H1 (cell line): ENCODE measurements at places on chromosomes 4 and X. TPM values are rescaled to one million over a fixed set of nuclear protein-coding genes. Genes with fewer than 3 reads are reported as not detected.

GRCh38 chr4:21450331-21450730 lies 498.2 kb downstream of the KCNIP4 start:
- no peak for DNase-seq

DNA sequence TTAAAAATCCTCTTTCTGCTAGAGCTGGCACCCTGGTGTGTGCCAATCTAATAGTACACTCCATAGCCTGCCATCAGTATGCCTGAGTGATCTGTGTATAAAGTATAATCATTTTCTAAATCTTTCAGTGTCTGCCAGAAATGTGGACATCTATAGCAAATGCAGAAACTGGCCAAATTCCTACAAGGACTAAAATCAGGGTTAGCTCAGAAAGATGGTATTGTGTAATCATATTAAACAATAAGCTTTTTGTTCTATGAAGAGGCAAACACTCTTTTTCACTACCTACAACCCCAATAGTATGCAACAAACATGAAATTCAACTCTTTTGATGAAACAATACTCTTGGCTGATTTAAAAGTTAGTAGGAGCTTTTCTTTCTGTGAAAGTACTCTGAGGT lies 7.7 kb upstream of the TXLNG start:
- DNase-seq = no peak

DNA sequence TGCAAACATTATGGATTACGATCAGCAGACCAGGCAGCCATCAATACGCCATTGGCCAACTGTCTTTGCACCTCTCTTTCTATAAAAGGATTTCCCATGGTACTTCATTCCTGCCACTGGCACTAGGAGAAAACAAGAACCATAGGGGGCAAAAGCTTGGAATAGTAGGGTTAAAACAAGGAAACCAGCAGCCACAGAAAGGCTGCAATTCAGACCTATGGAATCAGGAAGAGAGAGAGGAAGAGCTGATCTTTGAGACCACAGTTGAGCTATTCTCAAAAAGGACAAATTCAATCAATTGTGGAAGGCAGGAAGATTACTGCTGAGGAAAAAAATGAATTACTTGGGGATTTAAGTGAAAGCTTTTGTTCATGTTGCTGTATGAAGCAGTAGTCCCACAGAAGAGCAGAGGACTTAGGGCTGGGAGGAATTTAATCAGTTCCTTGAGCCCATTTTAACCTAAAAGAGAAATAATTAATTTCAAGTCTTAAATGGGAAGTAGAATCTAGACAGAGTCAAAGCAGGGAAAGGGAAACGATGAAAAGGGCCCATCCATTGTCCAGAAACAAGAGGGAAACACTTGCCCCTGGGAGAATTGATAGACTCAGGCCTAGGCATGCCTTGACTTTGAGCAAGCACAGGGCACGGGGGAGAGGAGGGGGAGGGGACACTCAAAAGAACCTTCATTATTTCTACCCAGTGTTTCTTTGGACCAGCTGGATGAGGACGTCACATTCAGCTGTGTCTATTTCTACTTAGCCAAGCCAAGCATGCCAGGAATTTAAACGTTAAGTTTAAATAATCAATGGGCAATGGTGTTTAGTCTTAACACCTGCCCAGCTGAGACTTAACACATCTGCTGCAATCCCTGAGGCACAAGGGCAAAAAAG lies 50.7 kb downstream of the SCD5 start:
- DNase-seq = no peak

- DNase-seq = no peak
Observed at GRCh38 chr4:108056418-108056817, 66.7 kb downstream of the HADH start.

DNA sequence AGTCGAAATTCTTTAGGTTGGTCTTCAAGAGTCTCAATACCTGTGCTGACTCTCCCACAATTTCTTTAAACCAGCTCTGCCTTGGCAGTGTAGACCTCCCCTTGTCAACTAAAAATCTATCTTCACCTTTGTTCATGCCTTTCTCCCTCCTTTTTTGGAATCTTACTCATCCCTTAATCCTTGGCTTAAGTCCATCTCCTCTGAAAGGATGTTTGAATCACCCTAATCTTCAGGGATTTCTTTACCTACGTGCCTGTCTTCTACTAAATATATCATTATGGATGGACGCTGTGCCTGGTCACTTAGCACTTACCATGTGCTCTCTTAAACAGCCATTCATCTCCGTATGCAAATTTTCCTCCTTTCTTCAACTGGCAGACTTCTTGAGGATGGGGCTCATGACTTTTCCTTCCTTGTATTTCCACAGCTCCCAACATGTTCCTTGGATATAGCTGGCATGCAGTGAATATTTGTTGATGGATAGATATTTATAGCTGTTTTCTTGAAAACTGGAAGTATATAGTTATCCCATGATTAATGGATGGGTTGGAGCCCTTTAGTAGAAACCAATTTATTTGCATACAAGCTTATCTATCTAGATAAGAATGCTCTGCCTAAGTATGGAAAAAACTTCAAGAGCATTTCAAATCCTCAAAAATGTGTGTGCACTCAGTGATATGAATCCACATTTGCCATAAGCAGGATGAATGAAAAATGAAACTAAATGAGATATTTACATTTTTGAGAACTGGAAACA lies 166.6 kb downstream of the SPRY1 start:
- DNase-seq = no peak

GRCh38 chr4:113888006-113888405 lies 91.4 kb downstream of the ARSJ start:
- no peak for DNase-seq

DNA sequence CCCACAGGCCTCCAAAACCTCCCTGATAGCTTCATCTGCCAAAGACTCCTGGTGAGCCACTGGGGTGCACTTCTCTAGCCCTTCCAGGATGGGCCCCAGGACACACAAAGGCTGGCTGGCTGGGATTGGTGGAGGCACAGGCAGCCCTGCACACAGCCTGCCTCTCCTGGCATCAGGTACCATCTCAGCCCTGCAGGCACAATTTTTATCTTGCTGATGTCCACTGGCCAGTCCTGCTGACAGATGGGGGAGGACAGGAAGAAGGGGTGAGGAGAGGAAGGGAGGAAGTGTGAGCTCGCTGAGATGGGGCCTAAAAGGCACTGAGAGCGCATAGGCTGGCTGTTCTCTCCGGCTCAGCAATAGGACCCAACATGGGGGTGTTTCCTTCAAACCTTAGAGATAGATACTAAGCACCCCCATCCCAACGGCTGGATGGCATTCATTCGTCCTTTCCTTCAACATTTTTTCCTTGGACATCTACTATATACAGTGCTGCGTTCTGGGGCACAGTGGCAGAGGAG lies 92.7 kb downstream of the PJA1 start:
- no peak for DNase-seq

GRCh38 chr4:30901461-30902451 lies 181.6 kb downstream of the PCDH7 start:
- no peak for DNase-seq

- no peak for DNase-seq
Observed at GRCh38 chr4:162056990-162057389, 106.8 kb downstream of the FSTL5 start.

- DNase-seq = no peak
Observed at GRCh38 chr4:2287594-2287915, 25.6 kb upstream of the MXD4 start.

- DNase-seq = no peak
Observed at GRCh38 chrX:153030801-153031200, 25.5 kb upstream of the PNMA3 start.

GRCh38 chr4:145762719-145763118 lies 82.8 kb downstream of the C4orf51 start:
- DNase-seq = no peak

- DNase-seq = no peak
Observed at GRCh38 chr4:3829956-3830773, 64.0 kb downstream of the ADRA2C start.

DNA sequence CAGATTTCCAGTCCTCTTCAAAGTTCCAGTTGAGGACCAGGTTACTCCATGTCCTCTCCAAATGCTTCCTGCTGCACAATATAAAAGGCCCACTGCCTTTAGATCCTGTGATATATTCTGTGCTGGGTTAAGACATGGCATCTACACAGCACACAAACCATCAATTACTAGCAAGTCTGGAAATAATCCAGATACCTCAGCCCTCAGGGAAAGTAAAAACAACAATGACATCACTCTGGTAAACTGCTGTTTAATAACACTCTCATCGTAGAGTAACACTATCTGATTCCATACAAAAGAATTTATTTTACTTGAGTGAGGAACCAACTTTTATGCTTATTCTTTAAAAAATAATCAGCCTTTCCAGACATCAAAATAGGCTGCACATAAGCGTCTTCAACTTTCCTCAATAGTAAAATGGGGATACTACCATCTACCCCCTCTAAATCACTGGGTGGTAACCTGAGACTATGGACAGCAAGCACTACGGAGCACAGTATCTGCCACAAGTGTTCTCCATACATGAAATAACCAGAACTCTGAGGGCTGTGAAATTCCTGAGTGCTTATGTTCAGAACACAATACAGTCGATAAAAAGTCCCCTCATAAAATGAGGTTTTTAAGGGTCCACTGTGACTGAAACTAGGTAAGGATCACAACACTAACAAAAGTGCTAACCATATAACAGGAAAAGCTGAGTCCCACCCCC lies 53.4 kb downstream of the ABCG2 start:
- DNase-seq = no peak

- no peak for DNase-seq
Observed at GRCh38 chr4:17624821-17625220, 10.4 kb downstream of the MED28 start.

- DNase-seq = no peak
Observed at GRCh38 chr4:75232546-75232945, 281.7 kb downstream of the RCHY1 start.

- DNase-seq = no peak
Observed at GRCh38 chrX:71871367-71871766, 39.3 kb upstream of the NHSL2 start.

DNA sequence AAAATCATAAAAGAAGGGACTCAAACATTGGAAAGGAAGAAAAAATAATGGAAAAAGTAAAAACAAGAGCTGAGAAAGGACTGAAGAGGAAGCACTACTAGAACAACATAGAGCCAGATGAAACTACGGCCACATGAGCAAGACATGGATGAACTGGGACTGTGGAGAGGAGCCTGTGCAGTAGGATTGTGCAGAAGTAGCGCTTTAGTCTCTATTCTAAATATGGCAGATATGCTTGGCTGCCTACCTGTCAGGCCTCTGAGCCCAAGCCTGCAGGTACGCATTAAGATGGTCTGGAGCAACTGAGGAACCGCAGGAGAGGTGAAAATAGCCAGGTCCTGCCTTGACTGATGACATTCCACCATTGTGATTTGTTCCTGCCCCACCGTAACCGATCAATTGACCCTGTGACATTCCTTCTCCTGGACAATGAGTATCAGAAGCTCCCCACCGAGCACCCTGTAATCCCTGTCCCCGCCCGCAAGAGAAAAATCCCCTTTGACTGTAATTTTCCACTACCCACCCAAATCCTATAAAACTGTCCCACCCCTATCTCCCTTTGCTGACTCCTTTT lies 154.3 kb downstream of the CAMK2D start:
- no peak for DNase-seq

GRCh38 chr4:96407738-96408463 lies 568.0 kb downstream of the PDHA2 start:
- no peak for DNase-seq

GRCh38 chr4:172143605-172144314 lies 330.6 kb downstream of the GALNTL6 start:
- DNase-seq = no peak

DNA sequence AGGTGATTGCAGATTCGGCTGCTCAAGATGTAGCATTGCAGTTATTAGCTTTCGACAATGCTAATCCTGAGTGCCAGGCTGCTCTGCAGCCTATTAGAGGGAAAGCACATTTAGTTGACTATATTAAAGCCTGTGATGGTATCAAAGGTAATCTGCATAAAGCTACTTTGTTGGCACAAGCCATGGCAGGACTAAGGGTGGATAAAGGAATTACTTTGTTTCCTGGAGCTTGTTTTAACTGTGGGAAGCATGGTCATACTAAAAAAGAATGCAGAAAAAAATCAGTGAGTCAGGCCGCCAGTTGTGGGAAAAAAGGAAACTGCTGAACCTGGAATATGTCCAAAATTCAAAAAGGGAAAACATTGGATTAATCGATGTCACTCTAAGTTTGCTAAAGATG lies 154.9 kb upstream of the TECRL start:
- DNase-seq = no peak

- DNase-seq = no peak
Observed at GRCh38 chrX:69139516-69139915, 25.7 kb downstream of the PJA1 start.

GRCh38 chr4:38621028-38621684 lies 42.8 kb upstream of the KLF3 start:
- DNase-seq = peak; percentile 20

DNA sequence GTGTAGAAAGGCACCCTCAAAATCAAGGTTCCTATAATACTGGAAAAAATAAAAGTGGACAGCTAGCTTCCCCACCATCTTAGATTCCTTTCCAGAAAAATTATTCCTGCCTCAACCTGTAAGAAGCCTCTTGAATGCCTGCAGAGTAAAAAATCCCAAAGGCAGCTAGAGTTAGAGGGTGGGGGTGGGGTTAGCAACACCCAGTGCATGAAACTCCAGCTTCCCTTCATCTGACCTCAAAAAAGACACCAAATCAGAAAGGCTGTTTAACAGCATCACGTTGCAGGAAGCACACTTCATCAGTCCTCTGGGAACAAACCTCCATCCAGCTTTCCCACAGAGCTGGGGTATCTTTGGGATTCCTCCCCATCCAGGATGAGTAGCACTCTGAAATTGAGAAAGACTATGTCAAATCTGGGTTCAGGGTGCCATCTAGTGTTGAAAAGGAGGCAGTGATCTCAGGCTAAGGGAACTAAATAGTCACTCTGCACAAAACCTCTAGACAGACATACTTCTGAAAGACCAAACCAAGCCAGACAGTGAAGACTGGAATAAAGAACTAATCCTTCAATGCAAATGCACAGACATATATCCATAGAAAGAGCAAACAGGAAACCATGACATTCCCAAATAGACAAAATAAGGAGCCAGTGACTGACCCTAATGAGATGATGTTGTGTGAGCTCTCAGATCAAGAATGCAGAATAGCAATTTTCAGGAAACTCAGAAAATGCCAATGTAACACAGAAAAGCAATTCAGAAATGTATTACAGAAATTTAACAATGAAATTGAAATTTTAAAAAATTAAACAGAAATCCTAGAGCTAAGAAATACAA lies 97.9 kb downstream of the ARHGEF9 start:
- peak; percentile 43 for DNase-seq

GRCh38 chr4:47074816-47075215 lies 43.4 kb downstream of the GABRB1 start:
- DNase-seq = no peak

GRCh38 chrX:46333550-46333949 lies 211.7 kb downstream of the ZNF674 start:
- DNase-seq = no peak

- no peak for DNase-seq
Observed at GRCh38 chr4:2944586-2945526, 18.4 kb downstream of the NOP14 start.

GRCh38 chr4:121484633-121485032 lies 103.8 kb upstream of the QRFPR start:
- DNase-seq = no peak

LRP2BP gene
- total RNA-seq = 0.30 and 0.40 TPM in 2 replicates

PCDH10 gene
- total RNA-seq = 9.3 and 10.0 TPM in 2 replicates

NXF2 gene
- total RNA-seq = not detected in 2 replicates

BTC gene
- total RNA-seq = 0.11 TPM in 1 of 2 replicates, not detected in the other

TEX13D gene
- 0.07 TPM in 1 of 2 replicates, not detected in the other for total RNA-seq

TFE3 gene
- 52.9 and 55.2 TPM in 2 replicates for total RNA-seq

VSIG1 gene
- 1.6 and 2.2 TPM in 2 replicates for total RNA-seq

PPARGC1A gene
- 1.4 and 1.5 TPM in 2 replicates for total RNA-seq

ATP2B3 gene
- 0.15 and 0.19 TPM in 2 replicates for total RNA-seq

VEGFD gene
- 0.19 TPM in 1 of 2 replicates, not detected in the other for total RNA-seq

FRG1 gene
- 31.8 and 35.5 TPM in 2 replicates for total RNA-seq

OTC gene
- not detected in 2 replicates for total RNA-seq

GABRB1 gene
- total RNA-seq = 0.22 TPM in 1 of 2 replicates, not detected in the other

SPATA4 gene
- not detected in 2 replicates for total RNA-seq

DMRTC1B gene
- total RNA-seq = not detected in 2 replicates

AFM gene
- total RNA-seq = not detected in 2 replicates
